ENCODE measurements at places on chromosomes 6 and 20. TPM values are rescaled to one million over a fixed set of nuclear protein-coding genes. Genes with fewer than 3 reads are reported as not detected.
A peak's percentile ranks its signal among the peaks of the same experiment; 100 is the strongest.

Gene ANKRD66
- total RNA-seq: not detected

DNA sequence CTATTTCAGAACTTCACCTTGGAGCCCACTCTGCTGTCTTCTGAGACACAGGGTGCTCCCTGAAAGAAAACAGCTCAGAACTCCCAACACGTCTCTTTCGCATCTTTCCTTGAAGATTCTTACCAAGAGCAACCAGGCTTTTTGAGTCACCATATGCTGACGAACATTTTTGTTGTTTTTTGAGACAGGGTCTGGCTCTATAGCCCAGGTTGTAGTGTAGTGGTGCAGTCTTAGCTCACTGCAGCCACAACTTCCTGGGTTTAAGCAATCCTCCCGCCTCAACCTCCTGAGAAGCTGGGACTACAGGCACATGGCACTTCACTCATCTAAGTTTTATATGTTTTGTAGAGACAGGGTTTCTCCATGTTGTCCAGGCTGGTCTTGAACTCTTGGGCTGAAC lies 68.5 kb downstream of the TRMT11 start:
- DNase-seq: no peak

- peak; percentile 3 for DNase-seq
Observed at GRCh38 chr20:2705931-2706645, 13.5 kb downstream of the EBF4 start.

GRCh38 chr6:12419631-12420272 lies 129.6 kb downstream of the EDN1 start:
- DNase-seq: no peak

- DNase-seq: no peak
Observed at GRCh38 chr20:1569415-1569881, 11.9 kb upstream of the SIRPD start.

- DNase-seq: no peak
Observed at GRCh38 chr6:83974409-83975050, 59.0 kb upstream of the MRAP2 start.

Gene PM20D2
- 17.3 TPM for total RNA-seq

DNA sequence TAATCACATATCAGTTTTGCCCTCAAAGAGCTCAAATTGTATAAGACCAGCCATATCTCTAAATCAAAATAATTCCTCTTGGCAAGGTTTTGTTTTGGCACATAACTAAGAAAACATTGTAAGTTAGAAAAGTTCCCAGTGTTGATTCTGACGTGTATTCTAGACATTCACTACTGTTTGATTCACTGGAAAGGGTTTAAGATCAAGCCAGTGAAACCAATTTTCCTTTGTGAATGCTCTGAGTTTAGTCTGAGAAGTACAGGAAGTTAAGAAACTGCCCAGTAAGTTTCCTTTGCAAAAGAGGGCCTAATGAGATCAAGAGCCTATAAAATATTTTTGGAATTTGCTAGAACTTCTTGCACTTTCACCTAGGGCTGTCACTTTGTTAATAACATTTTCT lies 143.0 kb downstream of the FNDC1 start:
- no peak for DNase-seq

- DNase-seq: no peak
Observed at GRCh38 chr20:50198180-50198666, 7.6 kb downstream of the CEBPB start.

Gene ADGRG6
- 13.9 TPM for total RNA-seq

DNA sequence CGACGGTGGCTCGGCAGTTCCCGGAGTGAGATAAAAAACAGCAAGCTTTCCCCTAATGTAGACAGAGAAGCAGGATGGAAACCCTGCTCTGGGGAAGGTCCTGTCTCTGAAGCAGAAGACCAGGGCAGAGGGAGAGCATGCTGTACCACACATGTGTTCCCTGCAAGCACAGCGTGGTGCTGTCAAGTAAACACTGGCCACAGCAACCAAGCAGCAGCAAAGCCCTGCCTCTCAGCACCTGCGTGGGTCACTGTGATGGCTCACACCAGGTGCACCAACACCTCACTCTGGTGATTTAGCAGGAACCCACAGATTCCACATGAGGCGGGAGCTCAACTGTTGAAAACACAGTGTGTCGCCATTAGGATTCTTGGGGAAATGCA lies 65.2 kb upstream of the TXNDC5 start:
- no peak for DNase-seq

- DNase-seq: peak; percentile 67
Observed at GRCh38 chr6:151325075-151326050, 66.0 kb downstream of the ZBTB2 start.

DNA sequence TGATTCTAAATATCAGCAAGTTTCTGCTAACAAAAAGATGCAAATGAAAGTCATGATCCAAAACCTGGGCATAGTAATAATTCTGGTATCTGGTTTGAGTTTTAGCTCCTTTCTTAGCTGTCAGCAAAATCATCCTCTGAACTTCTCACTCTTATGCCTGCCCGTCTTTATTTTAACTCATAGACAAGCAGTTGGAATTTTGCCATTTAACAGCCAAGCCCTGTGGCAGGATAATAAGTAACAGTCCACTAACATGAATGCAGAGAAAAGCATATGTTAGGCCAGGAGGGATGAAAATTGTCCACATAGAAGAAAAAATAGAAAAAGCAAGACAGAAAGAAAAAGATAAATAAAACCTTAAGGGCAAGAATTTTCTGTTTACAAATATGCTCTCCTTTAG lies 170.0 kb upstream of the LAMA2 start:
- no peak for DNase-seq

Gene KIAA1586
- total RNA-seq: 8.2 TPM

Gene RGS17
- 3.5 TPM for total RNA-seq

All from mucosa of gallbladder (tissue), 1 donor.